HS-5 (cell line): ENCODE measurements at places on chromosomes 5 and 9.

DNA sequence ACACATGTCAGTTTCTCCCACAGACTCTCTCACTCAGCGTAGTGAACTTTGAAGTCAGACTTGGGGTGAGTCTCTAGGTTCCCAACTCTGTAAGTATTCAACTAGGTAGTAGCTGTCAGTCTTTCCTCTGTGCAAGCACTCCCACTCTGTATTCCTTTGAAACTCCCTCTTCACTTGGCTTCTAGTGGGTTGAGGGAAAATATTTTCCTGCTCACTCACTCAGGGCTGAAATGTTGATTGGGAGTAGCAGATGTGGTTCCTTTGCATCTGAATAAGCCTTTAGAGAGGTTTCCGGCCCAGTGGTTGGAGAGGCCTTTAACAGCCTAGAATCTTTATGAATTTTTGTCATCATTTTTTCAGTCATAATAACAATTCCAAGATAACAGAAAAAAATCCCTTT lies 18.1 kb upstream of the ARRDC3 start:
- no peak for DNase-seq

- no peak for DNase-seq
These were observed 39.3 kb downstream of the TTLL11 start for GRCh38 chr9:122053567-122054350.

DNA sequence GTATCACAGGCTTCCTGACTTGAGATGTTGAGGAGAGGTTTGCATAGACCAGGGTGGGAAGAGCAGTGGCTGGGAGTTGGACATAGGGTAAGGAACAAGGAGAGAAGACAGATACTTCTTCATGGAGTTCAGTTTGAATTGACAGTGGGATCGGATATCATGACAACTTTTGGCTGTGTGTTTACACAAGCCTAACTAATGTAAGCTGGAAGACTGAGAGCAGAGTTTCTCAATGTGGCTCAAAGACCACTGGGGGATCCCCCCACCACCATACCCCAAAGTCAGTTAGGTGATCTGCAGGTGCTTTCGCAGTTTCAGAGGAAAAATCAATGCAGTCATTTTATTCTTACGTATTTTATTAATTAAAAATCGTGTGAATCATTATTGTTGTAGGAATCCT lies 125.9 kb downstream of the AOPEP start:
- no peak for DNase-seq

DNA sequence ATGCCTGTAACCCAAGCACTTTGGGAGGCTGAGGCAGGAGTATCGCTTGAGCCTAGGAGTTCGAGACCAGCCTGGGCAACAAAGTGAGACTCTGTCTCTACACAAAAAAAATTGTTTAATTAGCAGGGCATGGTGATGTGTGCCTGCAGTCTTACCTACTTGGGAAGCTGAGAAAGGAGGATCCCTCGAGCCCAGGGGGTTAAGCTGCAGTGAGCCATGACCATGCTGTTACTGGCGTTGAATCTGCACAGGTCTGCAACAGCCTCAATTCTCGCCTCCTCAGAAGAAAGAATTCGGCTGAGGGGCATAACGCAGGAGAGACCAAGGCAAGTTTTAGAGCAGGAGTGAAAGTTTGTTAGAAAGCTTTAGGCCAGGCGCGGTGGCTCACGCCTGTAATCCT lies 18.0 kb downstream of the CCT5 start:
- no peak for DNase-seq

DNA sequence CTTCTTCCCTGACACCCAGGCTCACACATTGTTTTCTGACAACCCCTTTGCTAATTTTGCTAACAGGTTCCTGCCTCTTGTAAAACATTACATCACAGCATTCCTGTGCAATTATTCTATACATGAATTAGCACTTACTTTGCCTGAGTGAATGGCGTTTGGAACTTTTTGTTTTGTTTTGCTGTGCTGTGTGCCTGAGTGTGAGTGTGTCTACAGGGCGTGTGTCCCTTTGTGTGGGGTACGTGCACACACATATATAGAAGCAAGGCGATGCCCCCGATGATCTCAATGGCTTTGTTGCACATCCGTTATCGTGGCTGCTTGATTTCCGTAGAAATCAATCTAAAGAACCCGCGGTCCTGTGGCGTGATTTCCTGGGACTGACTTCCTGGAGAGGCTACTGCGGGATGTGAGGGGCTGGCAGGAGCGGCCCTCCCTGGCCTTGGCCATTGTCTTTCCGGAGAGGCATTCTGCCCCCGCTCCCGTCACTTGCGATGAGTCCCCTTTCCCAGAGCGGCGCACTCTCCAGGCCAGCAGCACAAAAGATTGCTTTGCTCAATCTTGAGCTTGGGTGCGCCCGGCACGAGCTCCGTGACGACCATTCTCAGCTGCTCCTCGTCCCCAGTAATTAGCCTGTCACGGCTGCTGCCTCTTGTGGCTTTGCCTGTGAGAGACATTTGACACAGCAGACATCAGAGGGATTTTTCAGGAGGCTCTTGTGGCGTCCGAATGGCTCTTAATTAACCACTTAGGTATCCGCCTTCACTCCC lies 398.1 kb upstream of the IRX1 start:
- no peak for DNase-seq

GRCh38 chr9:109158651-109159050 lies 8.4 kb downstream of the FRRS1L start:
- no peak for DNase-seq

- no peak for DNase-seq
These were observed 529 bp upstream of the NRARP start for GRCh38 chr9:137302449-137303150.

- DNase-seq: peak; percentile 53
These were observed 15.4 kb downstream of the TRAF2 start for GRCh38 chr9:136901516-136902258.

GRCh38 chr5:160064995-160065614 lies 54.1 kb downstream of the PWWP2A start:
- DNase-seq: no peak

- DNase-seq: no peak
These were observed 32.0 kb downstream of the ACTL7B start for GRCh38 chr9:108823829-108824228.

DNA sequence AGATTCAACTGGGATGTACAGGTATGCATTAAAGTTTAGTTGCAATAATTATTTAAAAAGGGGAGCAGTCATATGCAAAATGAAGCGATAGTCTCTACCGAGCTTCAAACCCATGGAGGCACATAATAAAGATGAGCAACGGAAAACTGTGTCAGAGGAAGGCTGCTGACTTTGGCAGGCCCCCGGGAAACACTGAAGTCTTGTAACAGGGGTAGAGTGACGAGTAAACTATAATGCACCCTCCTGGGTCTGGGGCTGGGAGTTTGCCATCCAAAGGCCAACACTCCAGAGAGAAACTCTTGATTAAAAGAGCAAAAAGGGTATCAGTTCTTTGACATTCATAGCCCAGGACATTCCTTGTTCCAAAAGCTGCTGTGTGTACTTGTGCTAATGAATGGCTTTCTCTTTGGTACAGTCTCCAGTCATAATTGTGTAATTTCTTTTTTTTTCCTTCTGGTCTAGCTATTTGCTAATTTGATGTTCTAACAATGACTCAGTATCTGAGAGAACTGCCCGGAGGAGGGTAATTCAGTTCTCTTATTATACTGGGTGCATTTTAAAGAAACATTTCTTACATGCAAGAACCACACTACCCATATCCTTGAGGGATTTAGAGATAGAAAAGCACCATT lies 59.2 kb downstream of the TNC start:
- peak; percentile 36 for DNase-seq

GRCh38 chr5:150809363-150809762 lies 30.8 kb downstream of the SMIM3 start:
- no peak for DNase-seq
